ENCODE measurements at places on chromosomes 3 and 15.
A peak's percentile ranks its signal among the peaks of the same experiment; 100 is the strongest.

- no peak for DNase-seq
Observed at GRCh38 chr3:16442730-16443129, 70.8 kb downstream of the RFTN1 start.

- no peak for DNase-seq
Observed at GRCh38 chr3:33167284-33167683, 51.3 kb downstream of the SUSD5 start.

DNA sequence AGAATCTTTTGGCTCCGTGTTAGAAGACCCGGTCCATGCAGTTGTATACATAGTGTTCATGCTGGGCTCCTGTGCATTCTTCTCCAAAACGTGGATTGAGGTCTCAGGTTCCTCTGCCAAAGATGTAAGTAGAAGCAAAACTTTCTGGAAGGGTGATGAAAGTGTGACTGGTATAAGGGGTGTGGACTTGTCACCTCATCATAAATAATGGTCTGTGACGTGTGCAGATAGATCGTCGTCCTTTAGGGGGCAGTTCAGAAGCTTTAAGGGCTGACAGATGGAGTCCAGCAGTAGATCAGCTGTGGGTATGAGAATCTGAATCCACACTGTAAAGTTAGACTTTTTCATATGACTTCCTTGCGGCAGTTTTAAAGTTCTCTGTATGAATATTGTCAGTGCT is 15.3 kb downstream of the SEC61A1 start:
- DNase-seq, result no peak

GRCh38 chr3:181699171-181699903 is 12.4 kb upstream of the SOX2 start:
- DNase-seq, result no peak

DNA sequence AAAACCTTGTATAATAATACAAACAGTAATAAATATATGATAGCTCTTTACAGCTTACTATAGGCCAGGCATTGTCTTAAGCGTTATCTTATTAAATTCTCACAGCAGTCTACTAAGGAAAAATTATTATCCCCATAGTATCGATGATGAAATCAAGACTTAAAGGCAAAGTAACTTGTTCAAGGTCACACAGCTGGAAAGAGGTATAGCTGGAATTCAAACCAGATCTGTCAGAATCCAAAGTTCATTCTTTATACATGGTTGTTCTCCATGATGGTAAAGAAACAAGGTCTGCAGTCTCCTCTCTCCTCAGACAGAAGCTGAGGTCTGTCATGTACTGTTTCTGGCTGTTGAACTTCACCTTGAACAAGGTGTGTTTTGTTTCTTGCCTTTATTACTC is 15.4 kb upstream of the SLC22A13 start:
- DNase-seq, result no peak

GRCh38 chr3:144762091-144762490 is 790.5 kb downstream of the DIPK2A start:
- DNase-seq, result no peak

- no peak for DNase-seq
Observed at GRCh38 chr3:37443363-37444035, 269.1 kb upstream of the LRRFIP2 start.

DNA sequence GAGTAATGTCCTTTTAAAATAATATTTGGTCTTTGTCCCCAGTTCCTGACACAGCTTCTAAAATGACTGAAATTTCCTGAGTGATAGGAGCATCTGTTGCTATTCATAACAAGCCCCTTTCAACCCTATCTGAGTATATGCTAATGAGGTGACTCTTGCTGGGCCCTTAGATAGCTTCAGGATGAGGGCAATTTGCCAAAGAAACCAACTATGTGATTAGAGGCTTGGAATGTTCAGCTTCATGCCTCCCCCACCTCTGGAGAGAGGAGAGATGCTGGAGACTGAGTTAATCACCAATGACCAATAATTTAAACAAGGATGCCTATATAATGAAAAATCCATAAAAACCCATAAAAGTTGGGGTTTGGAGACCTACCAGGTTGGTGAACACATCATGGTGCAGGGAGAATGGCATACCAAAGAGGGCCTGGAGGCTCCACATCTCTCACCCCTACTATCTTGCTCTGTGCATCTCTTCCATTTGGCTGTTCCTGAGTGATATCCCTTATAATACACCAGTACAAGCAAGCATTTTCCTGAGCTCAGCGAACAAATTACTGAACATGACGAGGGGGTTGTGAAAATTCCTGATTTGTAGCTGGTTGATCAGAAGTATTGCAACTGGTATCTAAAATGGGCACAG is 189.2 kb downstream of the ECT2 start:
- DNase-seq, result no peak

GRCh38 chr3:66303491-66303901 is 82.7 kb downstream of the SLC25A26 start:
- peak; percentile 74 for DNase-seq
